ENCODE measurements at places on chromosomes 7 and 10. TPM values are rescaled to one million over a fixed set of nuclear protein-coding genes. Genes with fewer than 3 reads are reported as not detected.

GRCh38 chr10:43308986-43309385 is 42.1 kb upstream of the RASGEF1A start:
- DNase-seq: no peak

DNA sequence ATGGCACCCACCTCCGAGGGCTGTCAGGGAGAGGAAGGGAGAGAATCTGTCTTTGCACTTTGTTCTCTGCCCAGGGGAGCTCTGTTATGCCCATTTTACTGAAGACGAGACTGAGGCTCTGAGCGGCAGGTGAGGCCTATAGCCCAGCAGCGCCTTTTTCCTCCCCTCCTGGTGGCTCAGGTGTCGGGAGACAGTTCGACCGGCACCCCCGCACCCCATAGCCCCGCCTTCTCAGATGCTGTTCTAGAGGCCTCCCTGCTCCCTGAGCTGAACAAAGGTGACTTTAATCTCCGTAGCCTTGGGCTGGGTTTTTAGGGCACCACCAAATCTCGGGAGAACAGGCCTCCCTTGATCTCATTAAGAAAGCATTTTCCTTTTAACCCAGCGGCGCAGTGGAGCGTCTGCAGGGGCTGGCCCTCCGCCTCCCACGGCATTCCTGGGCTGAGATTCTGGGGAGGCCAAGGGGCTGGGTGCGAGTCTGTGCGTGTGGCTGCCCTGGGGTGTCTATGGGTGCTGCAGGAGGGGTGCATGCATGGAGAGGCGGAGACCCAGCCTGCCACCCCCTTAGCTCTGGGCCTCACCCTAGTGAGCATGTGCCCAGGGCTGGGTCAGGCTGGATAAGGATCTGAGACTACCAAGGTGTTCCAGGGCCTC is 3.3 kb downstream of the LFNG start:
- DNase-seq: no peak

DNA sequence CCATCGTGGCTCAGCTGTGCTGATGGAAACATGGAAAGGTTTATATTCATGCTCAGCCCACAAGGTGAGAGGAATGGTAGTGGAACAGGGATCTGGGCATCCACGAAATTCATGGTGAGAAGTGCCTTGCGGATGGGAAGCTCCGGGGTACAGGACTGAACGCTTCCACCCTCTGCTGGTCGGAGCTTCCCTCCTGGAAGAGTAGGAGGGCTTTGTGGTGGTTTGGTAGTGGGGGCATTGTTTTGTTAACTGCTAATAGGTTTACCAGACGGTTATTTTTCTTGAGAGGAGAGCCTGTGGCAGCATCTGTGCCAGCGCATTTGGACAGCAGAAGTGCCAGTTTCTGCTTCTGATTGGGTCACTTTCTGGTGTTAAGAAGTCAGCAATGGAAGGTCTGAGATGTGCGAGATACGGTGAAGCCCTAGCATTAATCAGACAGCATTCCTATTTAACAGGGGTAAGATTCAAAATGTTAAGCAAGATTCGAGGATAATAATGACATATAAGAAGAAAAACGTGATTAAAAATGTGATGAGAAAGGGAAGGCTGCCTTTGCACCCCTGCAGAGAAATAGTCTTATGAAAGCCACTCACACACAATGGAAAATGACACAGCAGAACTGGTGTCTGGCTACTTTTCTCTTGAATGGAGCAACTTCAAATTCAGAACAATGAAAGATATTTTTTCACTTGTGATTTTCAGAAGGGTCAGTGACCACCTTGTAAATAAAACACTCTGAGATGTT is 17.7 kb downstream of the ABCA13 start:
- no peak for DNase-seq

DNA sequence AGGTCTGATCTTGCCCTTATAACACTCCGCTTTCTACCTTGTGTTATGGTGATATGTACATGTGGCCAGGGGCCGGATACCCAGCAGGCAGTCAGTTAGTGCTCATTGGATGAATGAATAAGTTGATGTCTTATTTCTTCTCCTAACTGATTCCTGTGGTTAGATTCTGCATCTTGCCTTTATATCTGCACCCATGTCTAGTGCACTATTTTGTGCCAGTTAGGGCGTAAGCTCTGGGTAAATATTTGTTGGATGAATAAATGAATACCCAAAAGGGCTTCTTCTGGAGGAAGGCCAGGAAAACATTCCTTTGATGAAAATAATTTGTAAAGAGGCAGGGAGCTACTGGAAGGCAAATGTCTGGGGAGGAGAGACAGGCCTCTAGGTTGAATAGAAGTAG is 148.2 kb downstream of the CHN2 start:
- no peak for DNase-seq

DNA sequence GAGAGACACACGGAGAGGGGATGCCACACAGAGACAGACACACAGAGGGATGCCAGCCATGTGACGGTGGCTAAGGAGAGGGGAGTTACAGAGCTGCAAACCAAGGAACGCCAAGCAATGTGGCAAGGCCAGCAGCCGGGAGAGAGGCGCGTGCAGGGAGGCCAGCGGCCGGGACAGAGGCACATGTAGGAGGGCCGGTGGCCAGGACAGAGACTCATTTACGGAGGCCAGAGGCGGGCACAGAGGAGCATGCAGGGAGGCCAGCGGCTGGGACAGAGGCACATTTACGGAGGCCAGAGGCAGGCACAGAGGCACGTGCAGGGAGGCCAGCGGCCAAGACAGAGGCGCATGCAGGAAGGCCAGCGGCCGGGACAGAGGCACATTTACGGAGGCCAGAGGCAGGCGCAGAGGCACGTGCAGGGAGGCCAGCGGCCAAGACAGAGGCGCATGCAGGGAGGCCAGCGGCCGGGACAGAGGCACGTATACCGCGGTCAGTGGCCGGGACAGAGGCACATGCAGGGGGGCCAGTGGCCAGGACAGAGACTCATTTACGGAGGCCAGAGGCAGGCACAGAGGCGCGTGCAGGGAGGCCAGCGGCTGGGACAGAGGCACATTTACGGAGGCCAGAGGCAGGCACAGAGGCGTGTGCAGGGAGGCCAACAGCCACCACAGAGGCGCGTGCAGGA is 40.4 kb downstream of the INSIG1 start:
- DNase-seq: no peak

DNA sequence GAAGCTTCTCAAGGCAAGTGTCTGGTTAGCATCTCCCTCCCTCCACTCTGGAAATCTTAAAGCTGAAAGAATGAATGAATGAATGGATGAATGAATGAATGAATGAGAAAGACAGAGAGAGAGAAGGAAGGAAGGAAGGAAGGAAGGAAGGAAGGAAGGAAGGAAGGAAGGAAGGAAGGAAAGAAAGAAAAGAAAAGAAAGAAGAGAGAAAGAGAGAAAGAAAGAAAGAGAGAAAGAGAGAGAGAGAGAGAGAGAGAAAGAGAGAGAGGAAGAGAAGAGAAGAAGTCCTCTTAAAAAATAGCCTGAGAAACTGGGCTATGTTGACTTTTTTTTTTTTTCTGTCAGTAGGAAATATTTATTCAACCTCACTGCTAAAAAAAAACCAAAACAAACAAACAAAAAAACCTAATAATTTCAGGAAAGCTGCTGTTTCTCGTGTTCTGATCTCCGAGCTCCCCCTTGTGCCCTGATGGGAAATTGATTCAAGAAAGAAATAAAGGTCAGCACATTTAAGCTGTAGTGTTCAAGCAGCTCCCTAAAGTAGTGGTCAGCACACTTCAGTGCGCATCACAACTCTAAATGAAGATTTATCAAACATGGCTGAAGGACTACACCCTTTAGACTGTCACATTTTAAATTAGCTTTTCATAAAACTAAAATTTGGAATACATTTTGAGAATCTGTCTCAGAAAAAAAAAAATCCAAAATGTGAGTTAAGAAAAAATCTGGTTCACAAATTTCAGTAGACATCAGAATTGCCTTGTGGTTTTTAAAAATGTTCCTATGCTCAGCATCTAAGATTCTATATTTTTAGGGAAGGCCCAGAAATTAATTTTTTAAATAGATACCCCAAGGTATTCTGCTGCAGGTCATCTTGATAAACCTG is 154.3 kb downstream of the ELAPOR2 start:
- no peak for DNase-seq

GRCh38 chr7:137798073-137798763 is 48.6 kb downstream of the DGKI start:
- no peak for DNase-seq

DNA sequence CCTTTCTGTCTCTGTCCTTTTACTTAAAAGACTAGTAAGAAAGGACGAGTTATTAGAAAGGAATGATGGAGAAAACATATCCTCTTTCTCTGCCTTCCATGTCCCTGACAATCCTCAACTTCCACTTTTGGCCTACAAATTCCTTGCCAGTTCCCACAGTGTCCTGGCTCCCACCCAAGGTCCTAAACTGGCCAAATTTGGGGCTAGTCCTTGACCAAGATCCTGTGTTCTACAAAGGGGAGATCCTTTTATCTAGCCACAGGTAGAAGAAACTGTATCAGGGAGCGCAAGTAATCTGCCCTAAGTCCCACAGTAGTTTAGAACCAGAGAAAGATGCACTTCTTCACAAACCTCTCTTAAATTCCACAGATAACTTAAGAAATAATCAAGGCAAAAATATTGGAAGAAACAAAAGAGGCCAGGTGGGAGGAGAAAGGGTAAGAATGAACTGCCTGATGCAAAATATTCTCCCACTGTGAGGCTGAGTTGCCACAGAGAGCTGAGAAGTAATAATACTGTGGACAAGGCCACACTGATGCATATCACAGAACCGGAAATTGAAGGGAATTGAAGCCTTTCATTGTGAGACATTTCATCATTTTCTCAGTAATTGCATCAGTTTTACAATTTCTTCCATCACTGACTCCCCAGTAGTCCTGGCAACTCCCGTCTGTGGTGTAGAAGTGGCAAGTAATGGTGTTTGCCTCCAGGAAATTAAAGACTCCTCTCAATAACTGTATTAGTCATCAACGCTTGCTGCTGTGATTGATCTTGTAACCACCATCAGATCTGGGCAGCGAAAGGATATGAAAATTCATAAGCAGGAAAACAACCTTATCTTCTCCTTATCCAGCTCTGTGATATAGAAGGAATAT is 47.2 kb downstream of the DNAJC12 start:
- no peak for DNase-seq

DNA sequence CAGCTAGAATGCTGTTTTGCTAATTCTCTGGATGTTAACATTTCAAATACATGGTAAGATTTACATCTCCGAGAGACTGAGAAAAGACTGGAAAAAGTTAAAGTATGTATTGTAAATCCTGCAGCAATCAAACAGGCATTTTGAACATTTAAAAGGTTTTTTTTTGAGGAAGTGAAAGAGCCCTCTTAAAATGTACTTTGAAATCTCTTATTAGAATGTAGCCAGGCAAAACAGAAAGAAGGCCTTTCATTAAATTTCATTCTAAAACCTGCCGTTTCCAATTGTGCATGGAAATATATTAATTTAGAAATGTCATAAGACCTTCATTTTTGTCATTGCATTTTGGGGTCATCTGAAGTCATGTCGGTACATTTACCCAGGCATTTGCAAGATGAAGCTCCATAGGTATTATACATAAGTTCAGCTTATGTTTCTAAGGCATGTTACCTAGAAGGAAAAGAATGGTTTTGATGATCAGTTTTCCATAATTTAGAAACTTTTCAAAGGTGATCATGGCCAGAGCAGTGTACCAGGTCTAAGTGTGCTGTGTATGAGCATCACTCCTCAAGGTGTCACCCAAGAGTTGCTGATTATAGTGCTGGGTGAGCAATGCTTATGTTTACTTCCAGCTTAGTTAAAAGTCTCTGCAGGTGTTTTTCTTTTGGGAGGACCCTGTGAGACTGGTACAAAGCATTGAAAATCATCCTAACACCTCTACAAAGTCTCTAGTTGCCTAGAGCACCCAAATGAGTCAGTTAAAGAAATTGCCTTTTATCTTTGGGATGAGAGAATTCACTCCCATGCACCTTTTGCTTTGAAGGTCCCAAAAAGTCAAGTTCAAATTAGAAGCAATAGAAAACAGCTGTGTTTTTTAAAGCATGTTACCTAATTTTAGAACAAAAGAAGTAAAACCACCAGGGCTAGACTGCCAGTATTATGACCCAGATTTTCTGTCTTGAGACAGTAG is 7.1 kb downstream of the ZNF736 start:
- DNase-seq: no peak

DNA sequence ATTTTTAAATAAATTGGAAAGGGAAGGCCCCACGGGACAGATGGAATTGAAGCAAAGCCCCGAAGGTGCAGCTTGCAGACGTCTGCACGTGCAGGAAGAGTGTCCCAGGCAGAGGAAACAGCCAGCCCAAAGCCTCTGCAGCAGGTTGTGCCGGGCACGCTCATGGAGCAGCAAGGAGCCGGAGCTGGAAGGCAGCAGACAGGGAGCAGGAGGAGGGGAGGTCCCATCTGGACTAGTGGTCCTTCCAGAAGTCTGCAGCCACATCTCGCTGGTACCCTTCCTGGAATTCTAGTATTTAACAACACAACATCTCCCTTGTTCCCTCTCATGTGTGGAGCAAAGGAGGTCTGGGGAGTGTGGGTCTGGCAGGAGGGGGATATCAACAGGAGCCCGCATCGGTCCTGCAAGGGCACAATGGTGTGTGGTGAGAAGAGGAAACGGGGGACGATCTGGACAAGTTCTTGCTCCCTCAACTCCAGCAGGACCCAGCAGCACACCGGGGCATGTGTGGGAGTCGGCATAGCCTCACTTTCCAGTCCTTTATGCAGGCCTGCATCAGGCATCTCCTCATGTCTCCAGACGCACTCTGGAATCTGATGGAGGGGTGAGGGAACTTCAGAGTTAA is 169.3 kb downstream of the GRID1 start:
- no peak for DNase-seq

DNA sequence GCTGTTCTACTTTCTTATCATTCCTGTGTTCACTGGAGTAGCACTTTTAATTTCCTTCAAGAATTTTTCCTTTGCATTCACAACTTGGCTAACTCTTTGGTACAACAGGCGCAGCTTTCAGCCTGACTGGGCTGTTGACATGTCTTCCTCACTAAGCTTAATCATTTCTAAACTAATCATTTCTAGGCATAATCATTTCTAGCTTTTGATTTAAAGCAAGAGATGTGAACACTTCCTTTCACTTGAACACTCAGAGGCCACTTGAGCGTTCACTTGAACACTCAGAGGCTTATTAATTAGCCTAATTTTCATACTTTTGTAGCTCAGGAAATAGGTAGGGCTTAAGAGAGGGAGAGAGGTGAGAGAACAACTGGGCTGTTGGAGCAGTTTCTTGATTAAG is 15.9 kb downstream of the C10orf90 start:
- no peak for DNase-seq

- DNase-seq: no peak
These were observed 39.3 kb downstream of the RAPGEF5 start for GRCh38 chr7:22317632-22318031.

GRCh38 chr10:3902054-3902808 is 117.2 kb upstream of the KLF6 start:
- DNase-seq: peak; percentile 31

Gene ZNF800
- 37.2 TPM for total RNA-seq

Gene NME8
- total RNA-seq: not detected

Gene GUSB
- 40.3 TPM for total RNA-seq

Gene CCDC172
- total RNA-seq: not detected

Data from activated T-cell treated with anti-CD3 and anti-CD28 coated beads, Interleukin-2, amount 50 U/mL, for 4 hours (primary cell).